ELR (cell line): ENCODE measurements at places on chromosomes 2 and 18.
A peak's percentile ranks its signal among the peaks of the same experiment; 100 is the strongest.

DNA sequence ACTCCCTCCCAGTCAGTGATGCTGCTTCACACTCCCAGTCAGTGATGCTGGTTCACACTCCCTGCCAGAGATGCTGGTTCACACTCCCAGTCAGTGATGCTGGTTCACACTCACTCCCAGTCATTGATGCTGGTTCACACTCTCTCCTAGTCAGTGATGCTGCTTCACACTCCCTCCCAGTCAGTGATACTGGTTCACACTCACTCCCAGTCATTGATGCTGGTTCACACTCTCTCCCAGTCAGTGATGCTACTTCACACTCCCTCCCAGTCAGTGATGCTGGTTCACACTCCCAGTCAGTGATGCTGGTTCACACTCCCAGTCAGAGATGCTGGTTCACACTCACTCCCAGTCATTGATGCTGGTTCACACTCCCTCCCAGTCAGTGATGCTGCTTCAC, 34.3 kb upstream of the KCNG2 start:
- no peak for DNase-seq

DNA sequence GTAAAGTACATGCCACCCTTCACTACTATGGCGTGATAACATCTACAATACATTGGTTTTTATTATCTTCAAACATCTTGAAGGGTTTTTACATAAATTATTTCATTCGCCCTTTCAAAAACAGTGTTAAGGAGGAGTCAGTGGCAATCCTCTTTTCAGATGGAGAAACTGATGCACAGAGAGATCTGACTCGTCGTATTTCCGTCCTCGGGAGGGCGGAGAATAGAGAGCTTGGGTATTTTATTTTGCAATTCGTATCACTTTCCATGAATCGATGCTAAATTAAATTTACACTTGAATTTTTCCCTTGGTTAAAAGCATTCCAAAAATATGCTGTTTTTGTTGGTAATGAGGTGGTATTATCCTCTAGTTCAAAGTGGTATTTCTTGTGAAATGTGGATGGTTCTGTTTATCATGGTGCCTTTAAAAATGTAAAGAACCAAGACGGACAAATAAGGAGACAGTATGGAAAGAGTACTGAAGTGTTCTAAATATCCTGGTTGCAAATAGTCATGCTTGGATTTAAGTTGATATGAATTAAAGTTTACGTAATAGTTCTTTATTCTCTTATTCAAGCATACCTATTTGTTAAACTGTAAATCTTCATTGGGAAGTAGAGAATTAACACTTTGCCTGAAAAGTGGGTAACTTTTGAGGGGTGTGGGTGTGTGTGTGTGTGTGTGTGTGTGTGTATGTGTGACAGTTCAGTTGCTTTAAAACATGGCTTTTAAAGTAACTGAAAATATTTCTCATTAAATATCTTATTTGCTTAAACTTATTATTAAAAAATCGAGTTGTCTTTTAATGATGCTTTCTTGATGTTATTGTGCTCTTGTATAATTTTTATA, 5.6 kb downstream of the PHLPP1 start:
- DNase-seq = no peak

DNA sequence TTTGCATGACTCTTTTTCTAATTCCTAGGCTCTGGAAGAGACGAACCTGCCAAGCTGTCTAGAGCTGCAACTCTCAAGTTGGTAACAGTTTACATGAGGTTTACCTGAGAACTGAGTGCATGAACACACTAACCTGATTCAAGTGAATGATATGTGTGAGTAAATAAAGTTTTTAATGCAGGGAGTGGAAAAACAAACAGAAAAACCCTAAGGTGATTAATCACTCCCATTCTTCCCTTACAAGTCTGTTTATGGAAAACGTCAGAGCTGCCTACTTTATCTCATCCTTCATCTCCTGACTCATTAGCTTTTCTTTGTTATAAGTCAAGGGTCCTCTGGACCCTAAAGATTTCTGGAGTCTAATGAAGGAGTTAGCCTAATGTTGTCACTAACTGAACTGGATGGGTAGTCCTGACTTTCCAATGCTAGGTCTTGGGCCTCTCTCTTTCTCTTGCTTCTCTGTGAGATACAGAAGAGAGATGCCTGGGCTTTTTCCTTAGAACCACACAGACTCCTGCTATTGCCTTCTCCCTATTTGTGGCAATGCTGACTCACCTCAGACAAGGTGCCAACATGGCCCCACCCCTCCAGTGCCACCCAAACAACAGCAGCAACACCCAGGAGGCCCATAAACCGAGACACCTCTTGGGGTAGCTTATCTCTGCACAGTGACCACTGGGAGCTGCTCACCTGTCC, 952.4 kb downstream of the EPHA4 start:
- DNase-seq = peak; percentile 65

- peak; percentile 8 for DNase-seq
These were observed 160.2 kb downstream of the TAF4B start for GRCh38 chr18:26386441-26386840.

- DNase-seq = peak; percentile 56
These were observed 9.9 kb upstream of the AOX1 start for GRCh38 chr2:200575957-200576356.

DNA sequence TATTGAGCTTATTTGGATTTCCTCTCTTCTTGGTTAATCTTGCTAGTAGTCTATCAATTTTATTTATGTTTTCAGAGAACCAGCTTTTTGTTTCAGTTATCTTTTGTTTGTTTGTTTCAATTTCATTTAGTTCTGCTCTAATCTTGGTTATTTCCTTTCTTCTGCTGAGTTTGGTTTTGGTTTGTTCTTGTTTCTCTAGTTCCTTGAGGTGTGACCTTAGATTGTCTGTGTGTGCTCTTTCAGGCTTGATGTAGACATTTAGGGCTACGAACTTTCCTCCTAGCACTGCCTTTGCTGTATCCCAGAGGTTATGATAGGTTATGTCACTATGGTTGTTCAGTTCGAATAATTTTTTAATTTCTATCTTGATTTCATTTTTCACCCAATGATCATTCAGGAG, 141.6 kb downstream of the ZNF236 start:
- DNase-seq = no peak

DNA sequence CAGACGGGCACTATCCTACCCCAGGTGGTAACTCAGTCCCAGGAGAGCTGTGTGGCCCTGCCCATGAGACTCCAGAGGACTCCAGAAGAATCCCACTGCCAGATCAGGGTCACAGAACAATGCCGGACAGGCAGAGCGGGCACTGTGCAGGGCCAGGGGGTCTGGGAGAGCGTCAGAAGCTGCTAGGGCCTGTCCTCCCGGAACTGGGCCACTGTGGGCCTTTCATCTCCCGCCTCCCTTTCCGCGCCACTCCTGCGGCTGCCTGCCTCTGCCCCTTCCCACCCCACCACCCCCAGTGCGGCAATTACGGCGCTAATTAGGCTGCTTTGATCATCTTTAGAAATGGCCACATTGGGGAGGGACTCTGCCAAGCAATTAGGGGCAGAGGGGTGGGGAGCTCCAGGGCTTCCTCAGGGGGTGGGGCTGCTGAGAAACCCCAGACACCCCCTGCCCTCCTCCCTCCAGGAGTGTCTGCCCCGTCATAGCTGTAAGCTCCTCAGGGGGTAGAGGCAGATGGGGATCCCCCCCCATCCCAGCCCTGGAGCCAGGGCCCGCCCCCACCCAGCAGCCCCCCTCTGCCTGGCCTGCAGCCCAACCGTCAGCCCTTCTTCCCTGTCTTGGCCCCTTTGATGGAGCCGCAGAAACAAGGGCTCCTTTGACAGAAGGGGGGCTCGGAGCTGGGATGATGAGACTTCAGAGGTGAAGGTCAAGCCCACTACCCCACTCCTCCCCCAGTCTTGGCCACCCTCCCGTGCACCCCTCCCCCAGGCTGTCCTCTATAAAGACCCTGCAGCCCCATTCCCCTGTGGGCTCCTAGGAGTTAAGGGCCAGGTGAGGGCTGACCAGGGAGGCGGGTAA, at the start of gene PRSS56:
Gene PRSS56, plus strand, starts transcription at position 808 of the 858 bp plus-strand sequence. CDS start 211 bp downstream, outside the sequence.
- DNase-seq = no peak

DNA sequence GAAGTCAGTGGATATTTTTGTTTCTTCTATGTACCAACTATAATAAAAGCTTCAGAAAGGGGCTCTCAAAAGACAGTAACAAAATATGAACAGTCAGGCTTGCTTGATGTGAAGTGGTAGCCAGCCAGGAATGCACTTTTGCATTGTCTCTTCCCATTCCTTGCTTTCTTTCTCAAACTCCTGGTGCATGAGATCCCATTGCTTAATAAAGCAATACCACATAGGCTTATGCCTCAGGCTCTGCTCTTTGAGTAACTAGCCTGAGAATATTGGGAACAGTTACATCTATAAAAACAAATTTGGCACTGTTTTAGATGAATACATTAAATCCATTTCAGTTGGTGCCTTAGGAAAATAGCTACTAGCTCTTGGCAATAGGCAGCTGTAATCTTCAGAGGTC, 62.6 kb upstream of the ST6GAL2 start:
- DNase-seq = no peak

DNA sequence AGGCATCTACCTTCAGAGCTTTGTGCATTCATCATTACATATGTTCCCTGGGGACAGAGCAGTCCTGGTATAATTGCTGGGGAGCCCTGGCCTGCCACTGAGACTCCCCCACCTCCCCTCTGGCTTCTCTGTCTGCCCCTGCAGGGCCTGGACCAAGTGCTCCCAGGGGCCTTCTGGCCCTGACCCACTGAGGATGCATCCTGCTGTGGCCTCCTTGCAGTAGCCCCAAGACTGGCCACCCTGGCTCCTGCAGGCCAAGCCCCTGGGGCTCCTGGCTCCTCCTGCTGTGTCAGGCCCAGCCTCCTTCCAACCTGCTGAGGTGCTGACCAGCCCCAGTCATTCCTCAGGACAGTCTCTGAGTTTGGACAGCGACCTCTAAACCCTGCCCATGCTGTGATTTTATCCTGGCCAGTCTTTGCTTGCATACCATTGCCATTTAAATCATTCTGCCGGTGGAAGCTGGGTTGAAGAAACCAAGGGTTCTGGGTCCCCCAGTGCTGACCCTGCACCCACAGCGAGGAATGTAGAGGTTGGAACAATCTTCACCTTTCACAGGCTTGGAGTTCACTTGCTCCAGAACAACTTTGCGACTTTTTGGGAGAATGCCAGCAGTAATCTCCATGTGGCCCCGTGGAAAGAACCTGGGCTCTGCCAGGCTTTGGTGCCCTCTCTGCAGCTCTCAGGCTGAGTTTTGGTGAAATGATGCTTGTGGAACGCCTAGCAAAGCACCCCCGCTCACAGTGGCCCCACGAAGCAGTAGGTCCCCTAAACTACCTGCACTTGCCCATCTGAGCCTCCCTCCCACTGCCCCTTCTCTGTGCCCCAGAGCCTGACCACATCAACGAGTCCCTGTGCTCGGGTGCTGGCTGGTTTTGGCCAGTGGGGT, 167.3 kb upstream of the GLI2 start:
- no peak for DNase-seq

GRCh38 chr2:173545364-173545763, 190.7 kb downstream of the CDCA7 start:
- DNase-seq = peak; percentile 12

DNA sequence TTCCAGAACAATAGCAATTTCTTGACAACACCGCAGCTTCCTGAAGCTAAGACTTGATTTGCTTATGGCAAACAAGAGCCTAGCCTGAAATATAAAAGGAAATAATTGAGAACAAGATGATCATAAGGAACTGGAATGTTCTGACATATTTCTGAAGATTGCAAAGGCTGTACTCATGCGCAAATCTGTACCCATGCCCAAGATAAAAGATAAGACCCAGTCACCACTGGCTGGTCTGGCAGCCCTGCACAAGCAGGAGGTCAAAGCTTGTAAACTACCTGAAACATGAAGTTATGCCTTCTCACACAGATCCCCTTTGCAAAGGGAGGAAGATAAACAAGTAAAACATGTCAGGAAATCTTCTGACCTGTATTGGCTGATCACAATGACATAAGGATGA, 160.8 kb upstream of the GYPC start:
- DNase-seq = no peak

DNA sequence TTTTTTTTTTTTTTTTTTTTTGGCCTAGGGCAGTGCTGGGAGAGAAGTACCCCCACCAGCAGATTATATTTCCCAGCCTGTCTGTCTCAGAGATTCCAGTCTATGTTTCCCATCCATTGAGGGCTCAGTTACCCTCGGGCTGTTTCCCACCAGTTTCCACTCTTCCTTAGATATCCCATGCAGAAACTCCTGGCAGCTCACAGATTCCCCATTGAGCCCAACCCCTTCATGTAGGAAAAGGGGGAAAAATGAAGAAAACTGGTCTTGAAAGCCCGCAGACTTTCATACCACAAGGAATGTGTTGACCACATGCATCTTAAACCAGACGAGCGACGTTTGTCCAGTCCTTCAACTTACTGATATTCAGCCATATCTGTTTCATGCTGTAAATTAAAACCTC, 15.2 kb downstream of the ASXL3 start:
- no peak for DNase-seq

- peak; percentile 66 for DNase-seq
These were observed 34.5 kb downstream of the SLC4A3 start for GRCh38 chr2:219661955-219662395.

GRCh38 chr2:193199322-193199721, 1004.6 kb upstream of the TMEFF2 start:
- DNase-seq = no peak

GRCh38 chr2:290090-290722, 2.3 kb upstream of the ALKAL2 start:
- DNase-seq = peak; percentile 66

DNA sequence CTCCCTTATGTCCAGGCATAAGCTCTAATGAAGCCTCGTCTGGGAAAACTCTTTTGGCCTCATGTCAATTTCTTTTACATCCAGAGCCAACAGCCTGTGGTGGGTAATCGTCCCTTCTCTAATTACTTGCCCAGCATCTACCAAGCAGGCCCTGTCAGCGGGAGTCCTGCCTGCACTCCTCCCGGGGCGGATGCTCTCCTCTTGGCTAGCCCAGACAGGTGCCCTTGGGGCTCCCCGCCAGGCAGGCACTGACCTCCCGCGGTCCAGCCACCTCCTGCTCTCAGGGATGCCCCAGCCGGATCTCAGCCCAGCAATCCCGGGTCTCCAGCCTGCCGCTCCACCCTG, 74.2 kb downstream of the NCAPH start:
- DNase-seq = no peak

DNA sequence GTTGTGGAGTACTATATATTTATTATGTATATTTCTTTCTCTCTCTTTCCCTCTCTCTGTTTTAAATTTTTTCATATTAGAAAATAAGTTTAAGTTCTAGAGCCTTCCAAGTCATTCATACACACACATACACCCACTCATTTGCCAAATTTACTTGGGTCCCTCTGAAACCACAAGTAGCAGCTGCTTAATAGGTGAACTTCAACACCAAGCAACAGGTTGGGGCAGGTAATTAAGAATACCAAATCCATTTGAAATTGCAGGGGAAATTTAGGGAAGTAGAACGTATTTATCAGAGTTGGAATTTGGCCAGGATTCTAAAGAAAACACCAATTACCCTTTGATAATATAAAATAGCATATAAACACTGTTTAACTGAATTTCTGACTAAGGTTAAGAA, 75.0 kb upstream of the RBBP8 start:
- DNase-seq = no peak

- no peak for DNase-seq
These were observed 42.8 kb upstream of the TTR start for GRCh38 chr18:31548853-31549252.

- DNase-seq = no peak
These were observed 70.3 kb upstream of the COL5A2 start for GRCh38 chr2:189249901-189250300.

GRCh38 chr2:217958206-217958883, 44.5 kb downstream of the TNS1 start:
- DNase-seq = no peak

GRCh38 chr2:194842871-194843270, 814.2 kb upstream of the SLC39A10 start:
- DNase-seq = no peak
